ENCODE measurements at places on chromosomes 1 and 21. TPM values are rescaled to one million over a fixed set of nuclear protein-coding genes. Genes with fewer than 3 reads are reported as not detected.

DNA sequence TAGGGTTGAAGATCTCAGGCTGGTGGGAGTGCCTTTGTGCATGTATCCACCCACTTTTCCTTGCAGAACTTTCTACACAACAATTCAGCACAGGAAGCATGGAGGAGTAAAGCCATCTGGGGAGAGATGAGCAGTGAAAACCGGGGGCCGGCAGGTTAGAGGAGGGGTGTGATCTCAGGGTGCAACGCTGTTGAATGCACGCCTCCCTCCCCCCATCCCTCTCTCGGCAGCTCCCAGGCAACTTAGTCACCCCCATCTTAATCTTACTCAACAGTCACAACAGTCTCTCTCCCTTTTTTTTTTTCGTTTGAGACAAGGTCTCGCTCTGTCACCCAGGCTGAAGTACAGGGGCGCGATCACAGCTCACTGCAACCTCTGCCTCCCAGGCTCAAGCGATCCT lies 16.6 kb upstream of the ABCG1 start:
- DNase-seq, result no peak

- DNase-seq, result no peak
Measured at GRCh38 chr1:225754940-225755641, 22.5 kb upstream of the SRP9 start.

The SDHB gene
- 72.8 TPM for total RNA-seq

The SRSF11 gene
- 170 TPM for total RNA-seq

GRCh38 chr21:36701756-36702621 lies 3.1 kb downstream of the SIM2 start:
- peak; percentile 60 for DNase-seq

Data from GM23338 (cell line).